Mesothelial cell of epicardium (in vitro differentiated cells): ENCODE measurements at places on chromosomes 3 and 15. TPM values are rescaled to one million over a fixed set of nuclear protein-coding genes. Genes with fewer than 3 reads are reported as not detected.

DNA sequence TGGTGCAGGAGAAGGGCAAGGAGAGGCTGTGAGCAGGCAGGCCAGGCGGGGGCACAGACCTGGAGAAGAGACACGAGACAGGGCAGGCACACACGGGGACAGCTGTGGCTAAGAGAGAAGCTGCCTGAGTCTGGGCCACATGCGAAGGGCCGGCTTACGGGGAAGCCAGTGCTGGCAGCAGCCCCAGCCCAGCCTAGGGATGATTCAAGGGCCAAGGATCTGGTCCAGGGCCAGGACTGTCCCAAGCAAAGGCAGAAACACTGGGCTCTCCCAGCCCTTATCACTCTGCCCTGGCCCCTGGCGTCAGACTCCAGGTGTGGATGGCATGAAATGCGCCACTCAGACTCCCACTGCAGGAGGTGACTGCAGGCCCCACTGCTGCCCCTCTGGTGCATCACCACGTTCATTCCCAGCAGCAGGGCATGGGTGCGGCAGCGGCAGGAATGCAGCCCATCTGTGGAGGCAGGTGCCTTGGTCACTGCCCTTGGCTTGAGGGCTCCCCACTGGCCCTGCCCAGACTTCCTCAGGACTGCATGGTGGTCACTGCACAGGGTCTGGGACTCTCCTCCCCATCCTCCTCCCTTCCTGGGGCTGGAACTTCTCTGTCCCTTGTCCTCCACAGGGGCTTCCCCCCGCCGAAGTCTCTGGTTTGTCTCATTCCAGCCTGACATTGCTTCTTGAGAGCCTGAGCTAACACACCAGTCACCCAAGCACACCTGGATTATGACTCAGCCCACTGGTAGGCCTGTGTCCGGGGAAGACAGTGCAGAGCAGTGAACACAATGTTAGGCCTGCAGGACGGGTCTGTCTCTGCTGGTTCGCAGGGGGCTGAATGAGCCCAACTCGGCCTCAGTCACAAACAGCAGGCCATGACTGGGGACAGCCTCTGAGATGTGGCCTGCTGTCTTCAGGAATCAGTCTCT, 69.3 kb downstream of the TBC1D2B start:
- H3K4me1 ChIP-seq: peaks cover 5% of the 10 kb centered on the region
- no peaks in the 10 kb centered on the region for H3K27me3 ChIP-seq
- no peak overlapping the region for H3K4me3 ChIP-seq
- no peak for DNase-seq
- no peak overlapping the region for H3K27ac ChIP-seq
- peaks cover 22% of the 10 kb centered on the region for H3K36me3 ChIP-seq

The GPR87 gene
- 2.9 to 3.3 TPM (median 3.2 TPM) in 3 replicates for total RNA-seq

The SRGAP3 gene
- total RNA-seq: 61.3 to 68.6 TPM (median 65.6 TPM) in 3 replicates

DNA sequence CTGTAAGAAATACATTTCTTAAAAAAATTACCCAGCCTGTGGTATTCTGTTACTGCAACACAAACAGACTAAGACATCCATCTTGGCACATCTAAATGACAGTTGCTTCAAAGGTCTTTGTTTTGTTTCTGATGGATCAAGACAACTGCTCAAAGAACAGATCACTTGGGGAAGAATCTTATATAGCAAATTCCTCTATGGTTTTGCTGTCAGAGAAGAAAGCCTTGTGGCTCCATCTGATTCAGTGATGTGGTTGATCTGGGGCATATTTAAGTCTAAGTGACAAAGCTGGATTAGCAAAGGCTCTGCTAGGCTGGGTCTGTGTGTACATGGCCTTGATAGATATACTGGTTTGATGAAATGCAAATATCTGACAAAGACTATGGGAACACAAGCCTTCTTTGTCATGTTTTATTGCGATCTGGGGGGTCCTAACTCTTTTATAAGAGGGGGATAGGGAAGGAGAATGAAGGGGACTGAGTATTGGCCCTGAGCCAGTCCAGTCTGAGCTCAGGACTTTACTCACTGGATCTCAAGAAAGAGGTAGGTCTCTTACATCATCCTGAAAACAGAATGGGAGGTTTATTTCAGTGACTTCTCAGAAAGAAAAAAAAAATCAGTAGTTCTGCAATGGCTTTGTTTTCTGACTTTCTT, 14.3 kb upstream of the LIMD1 start:
- DNase-seq: no peak
- no peak overlapping the region for H3K27ac ChIP-seq
- peaks cover 7% of the 10 kb centered on the region for H3K4me1 ChIP-seq
- no peaks in the 10 kb centered on the region for H3K36me3 ChIP-seq
- no peaks in the 10 kb centered on the region for H3K27me3 ChIP-seq

DNA sequence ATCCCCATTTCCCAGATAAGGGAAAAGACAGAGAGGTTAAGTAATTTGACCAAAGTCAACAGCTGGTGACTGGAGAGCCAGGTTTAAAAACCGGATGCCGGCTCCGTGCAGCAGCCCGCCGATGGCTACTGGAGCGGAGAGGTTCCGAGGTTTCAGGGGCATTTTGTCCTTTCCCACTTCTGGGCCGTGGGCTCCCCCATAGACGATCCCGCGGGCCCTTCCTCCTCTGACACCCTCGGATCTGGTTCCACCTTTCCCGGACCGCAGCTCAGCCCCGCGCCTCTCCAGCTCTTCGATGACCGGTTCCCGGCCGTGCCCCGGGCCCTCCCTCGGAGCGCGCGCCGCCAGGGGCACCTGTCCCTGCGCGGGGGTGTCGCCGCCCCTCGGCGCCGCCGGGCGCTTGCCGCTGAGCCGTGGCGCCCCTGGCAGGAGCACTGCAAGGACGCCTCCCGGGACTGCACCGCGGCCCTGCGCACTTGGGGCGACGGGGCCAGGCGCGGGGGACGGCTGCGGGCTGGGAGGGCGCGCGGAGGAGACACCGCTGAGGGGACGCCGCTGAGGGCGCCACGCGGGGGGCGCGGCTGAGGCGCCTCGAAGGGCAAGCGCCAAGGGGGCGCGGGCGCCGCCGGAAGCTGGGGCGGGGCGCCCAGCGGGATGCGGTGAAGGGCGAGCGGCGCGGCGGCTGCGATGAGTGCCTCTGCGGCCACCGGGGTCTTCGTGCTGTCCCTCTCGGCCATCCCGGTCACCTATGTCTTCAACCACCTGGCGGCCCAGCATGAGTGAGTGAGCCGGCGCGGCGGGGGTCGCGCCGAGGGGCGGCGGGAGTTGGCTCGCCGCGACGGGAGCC, at the start of gene TM6SF1:
Gene TM6SF1 (plus strand): TSS at position 652 of the 847 bp plus-strand sequence. CDS start 36 bp downstream, at position 688.
- peaks cover 74% of the 10 kb centered on the region for H3K27me3 ChIP-seq
- peaks cover 8% of the 10 kb centered on the region for H3K4me1 ChIP-seq
- no peaks in the 10 kb centered on the region for H3K36me3 ChIP-seq
- H3K27ac ChIP-seq: no peak within 1 kb of the TSS
- peak within 1 kb of the TSS; percentile 64 for H3K4me3 ChIP-seq

DNA sequence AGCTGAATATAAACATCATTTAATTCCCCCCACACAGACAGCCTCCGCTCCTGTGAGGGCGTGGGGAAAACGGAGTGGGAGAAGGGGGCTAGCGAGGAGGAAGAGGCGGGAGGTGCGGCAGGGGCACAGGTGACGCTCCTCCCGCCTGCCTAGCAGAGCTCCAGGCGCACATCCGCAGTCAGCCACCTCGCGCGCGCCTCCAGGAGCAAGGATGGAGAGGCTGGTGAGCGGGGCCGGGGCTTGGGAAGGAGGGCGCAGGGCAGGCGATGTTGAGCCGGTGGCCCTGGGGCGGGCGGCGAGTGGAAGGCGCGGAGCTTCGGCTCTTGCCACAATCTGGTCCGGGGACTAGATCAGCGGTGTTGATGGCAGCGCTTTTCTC, at the start of gene CD200:
Gene CD200 (plus strand): TSS at position 155 of the 379 bp plus-strand sequence. CDS start 57 bp downstream, at position 212.
- peak within 1 kb of the TSS; percentile 79 for H3K4me3 ChIP-seq
- peak; percentile 44 for DNase-seq
- no peaks in the 10 kb centered on the region for H3K36me3 ChIP-seq
- H3K27ac ChIP-seq: peak within 1 kb of the TSS; percentile 93
- peaks cover 30% of the 10 kb centered on the region for H3K4me1 ChIP-seq

DNA sequence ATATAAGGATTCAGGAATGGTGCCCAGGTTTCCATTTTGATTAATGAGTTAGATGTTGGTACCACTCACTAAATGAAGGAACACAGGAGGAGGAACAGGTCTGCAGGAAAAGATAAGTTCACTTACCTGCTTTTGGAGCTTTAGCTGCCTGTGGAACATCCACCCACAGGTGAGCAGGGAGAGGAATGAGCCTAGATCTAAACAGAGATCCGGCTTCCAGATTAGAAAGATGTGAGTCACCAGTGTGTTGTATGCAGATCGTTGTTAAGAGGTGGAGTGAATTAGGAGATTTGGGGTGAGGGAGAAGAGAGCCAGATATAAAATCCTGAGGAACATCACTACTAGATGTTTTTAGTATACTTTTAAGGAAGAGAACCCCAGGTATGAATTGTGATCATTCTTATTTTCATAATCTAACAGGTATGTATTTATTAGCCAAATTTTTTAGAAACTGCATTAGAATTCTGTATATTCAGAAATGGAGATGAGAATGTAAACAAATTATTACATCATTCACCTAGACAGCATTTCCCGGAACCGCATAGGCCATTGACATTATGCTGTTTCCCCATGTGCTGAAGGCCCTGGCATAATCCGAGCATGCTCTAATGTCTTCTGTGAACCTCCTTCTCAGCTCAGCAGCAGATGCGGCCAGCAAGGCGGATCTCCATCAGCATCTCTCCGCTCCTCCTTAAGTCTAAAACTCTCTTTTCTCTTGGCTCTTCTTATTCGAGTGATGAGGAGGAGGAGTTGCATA, 118.2 kb downstream of the KLHL25 start:
- no peak for DNase-seq
- no peak overlapping the region for H3K4me3 ChIP-seq
- peaks cover 11% of the 10 kb centered on the region for H3K36me3 ChIP-seq
- no peak overlapping the region for H3K27ac ChIP-seq

DNA sequence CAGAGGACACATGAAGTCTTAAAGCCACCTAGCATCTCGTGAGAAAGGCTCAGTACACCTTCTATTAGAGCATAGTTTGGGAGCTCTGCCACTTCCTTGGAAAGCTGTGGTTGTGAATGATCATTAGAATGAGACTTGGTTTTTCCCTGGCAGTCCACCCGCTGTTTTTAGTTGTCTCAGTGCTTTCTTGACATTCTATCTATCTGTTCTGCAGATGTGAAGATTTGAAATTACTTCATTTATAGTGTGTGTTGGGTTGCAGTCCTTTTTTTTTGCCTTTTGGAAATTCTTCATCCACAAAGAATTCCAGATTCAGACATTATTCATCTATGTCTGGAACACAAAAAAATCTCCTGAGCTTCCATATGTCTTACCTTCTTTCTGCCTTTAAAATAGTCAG, 23.7 kb downstream of the PPP2R3A start:
- DNase-seq: no peak
- H3K4me3 ChIP-seq: no peak overlapping the region
- H3K27me3 ChIP-seq: no peaks in the 10 kb centered on the region
- H3K36me3 ChIP-seq: no peaks in the 10 kb centered on the region

DNA sequence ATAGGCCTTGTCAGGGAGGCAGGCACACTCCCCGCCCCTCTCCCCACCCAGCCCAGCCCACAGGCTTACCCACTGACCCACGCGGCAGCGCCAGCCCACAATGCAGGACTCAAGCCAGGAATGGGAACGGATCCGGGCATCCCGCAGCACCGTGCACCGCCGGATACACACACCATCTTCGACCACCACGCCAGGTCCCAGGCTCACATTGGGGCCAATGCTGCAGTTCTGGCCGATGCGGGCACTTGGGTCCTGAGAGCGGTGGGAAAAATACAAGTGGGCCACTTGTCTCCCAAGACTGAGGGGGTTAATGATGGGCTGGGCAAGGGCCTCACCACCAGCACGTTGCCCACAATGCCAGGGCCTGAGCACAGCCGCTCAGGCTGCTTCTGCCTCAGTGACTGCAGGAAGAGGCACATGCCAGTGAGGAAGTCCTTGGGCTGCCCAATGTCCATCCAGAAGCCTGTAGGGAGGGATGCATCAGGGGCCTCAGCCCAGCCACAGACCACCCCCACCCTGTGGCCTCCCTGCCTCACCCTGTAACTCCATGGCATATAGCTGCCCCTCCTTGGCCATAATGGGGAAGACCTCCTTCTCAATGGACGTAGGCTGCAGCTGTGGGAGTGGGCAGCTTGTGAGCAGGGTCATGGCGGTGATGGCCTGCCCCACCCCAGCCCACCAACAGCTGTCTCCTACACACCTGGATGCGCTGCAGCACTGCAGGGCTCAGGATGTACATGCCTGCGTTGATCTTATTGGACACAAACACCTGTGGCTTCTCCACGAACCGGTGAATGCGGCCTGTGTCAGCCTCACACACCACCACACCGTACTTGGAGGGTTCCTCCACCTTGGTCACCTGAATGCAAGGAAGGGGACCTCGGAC, 1.6 kb downstream of the GMPPB start:
- peaks cover 2% of the 10 kb centered on the region for H3K27me3 ChIP-seq
- H3K4me3 ChIP-seq: peak overlapping the region; percentile 95
- H3K4me1 ChIP-seq: peaks cover 26% of the 10 kb centered on the region

The DLG1 gene
- total RNA-seq: 106 to 114 TPM (median 107 TPM) in 3 replicates

- DNase-seq: no peak
- no peak overlapping the region for H3K27ac ChIP-seq
Measured at GRCh38 chr3:197613199-197613598, 57.4 kb upstream of the BDH1 start.

GRCh38 chr15:40182358-40183029, 21.6 kb downstream of the BUB1B start:
- H3K4me1 ChIP-seq: no peaks in the 10 kb centered on the region
- DNase-seq: no peak
- H3K4me3 ChIP-seq: no peak overlapping the region
- no peaks in the 10 kb centered on the region for H3K27me3 ChIP-seq

The NRG4 gene
- 7.6 to 8.7 TPM (median 7.6 TPM) in 3 replicates for total RNA-seq

GRCh38 chr15:53758412-53758811, 1.1 kb downstream of the WDR72 start:
- H3K4me3 ChIP-seq: no peak overlapping the region
- peaks cover 9% of the 10 kb centered on the region for H3K4me1 ChIP-seq
- H3K27ac ChIP-seq: no peak overlapping the region
- no peaks in the 10 kb centered on the region for H3K36me3 ChIP-seq
- no peak for DNase-seq

DNA sequence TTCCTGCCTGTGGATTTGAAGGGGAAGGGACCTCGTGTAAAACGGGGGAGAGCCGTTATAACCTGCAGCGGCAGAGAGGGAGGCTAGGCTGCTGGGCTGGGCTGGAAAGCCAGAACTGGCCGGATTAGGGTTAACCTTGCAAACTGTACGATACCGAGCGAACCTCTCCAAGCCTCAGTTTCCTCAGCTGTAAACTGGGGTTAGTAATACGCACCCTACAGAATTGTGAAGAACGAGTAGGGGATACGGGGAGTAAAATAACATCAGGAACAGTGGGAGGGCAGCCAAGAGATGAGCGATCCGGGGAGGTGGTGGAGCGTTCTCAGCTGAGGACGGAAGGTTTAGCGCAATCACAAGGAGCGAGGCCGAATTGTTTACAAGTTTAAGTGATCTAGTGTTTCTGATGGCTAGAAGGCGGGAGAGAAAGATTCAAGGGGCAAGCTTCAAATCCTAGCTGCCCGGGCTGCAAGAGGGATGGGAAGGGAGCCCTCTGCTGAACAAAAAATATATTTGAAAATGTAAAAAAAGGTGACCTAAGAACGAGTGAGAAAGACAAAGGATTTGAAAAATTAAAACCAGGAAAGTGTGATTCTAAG, 768 bp upstream of the SEMA5B start:
- no peak overlapping the region for H3K27ac ChIP-seq
- peak; percentile 40 for DNase-seq
- H3K27me3 ChIP-seq: peaks cover 63% of the 10 kb centered on the region
- H3K4me1 ChIP-seq: peaks cover 20% of the 10 kb centered on the region
- H3K4me3 ChIP-seq: peak overlapping the region; percentile 65

The TBCCD1 gene
- 12.2 to 14.5 TPM (median 12.4 TPM) in 3 replicates for total RNA-seq

GRCh38 chr3:193833592-193833991, 240.6 kb downstream of the OPA1 start:
- peaks cover 41% of the 10 kb centered on the region for H3K4me1 ChIP-seq
- no peaks in the 10 kb centered on the region for H3K27me3 ChIP-seq
- no peaks in the 10 kb centered on the region for H3K36me3 ChIP-seq
- no peak for DNase-seq
- no peak overlapping the region for H3K27ac ChIP-seq
